ENCODE measurements at places on chromosomes 7 and 10. TPM values are rescaled to one million over a fixed set of nuclear protein-coding genes. Genes with fewer than 3 reads are reported as not detected.
A peak's percentile ranks its signal among the peaks of the same experiment; 100 is the strongest.

Gene HOXA2
- not detected for total RNA-seq

Gene SLC26A5
- not detected for total RNA-seq

Gene ABCC2
- 0.44 TPM for total RNA-seq

DNA sequence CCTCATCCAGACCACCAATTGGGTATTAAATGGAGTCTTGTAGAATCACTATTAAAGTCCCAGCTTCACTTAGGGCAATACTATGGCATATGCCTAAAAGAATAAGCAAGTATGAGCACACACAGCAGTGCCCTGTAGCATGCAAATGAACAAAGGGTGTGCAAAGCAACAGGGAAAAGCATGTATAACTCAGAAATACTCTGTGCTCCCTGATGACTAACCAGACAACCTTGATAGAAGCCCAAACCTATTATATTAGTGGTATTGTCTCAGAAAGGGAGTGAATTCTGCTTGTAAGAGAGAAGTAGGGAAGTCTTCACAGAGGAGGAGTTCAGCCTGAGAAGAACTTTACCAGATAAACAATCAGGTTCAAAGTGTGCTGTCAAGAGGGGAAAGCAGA lies 131.2 kb downstream of the DGKI start:
- no peak for DNase-seq

DNA sequence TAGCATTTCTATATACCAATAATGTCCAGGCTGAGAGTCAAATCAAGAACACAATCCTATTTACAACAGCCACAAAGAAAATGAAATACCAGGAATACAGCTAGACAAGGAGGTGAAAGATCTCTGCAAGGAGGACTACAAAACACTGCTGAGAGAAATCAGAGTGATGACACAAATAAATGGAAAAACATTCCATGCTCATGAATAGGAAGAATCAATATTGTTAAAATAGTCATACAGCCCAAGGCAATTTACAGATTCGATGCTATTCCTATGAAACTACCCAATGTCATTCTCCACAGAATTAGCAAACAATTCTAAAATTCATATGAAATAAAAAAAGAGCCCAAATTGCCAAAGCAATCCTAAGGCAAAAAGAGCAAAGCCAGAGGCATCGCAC lies 116.8 kb upstream of the ZNF32 start:
- no peak for DNase-seq

DNA sequence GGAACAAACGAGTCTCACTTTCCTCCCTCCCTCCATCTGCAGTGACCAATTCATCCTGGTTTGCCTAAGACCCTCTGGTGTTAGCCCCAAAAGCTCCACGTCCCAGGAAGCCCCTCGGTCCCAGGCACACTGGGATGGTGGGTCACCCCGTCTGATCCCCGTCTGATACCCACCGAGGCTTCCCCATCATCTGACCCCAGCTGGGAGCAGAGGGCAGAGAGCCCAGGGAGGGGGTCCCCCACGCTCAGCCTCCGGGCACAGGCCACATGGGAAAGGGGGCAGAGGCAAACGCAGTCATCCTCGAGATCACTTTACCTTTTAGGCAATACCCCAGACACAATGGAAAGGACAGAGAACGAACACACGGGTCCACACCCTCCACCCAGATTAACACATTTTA lies 291.6 kb upstream of the PPP2R2D start:
- DNase-seq = no peak

- peak; percentile 90 for DNase-seq
Observed at GRCh38 chr7:47536661-47537611, 45.0 kb downstream of the TNS3 start.

DNA sequence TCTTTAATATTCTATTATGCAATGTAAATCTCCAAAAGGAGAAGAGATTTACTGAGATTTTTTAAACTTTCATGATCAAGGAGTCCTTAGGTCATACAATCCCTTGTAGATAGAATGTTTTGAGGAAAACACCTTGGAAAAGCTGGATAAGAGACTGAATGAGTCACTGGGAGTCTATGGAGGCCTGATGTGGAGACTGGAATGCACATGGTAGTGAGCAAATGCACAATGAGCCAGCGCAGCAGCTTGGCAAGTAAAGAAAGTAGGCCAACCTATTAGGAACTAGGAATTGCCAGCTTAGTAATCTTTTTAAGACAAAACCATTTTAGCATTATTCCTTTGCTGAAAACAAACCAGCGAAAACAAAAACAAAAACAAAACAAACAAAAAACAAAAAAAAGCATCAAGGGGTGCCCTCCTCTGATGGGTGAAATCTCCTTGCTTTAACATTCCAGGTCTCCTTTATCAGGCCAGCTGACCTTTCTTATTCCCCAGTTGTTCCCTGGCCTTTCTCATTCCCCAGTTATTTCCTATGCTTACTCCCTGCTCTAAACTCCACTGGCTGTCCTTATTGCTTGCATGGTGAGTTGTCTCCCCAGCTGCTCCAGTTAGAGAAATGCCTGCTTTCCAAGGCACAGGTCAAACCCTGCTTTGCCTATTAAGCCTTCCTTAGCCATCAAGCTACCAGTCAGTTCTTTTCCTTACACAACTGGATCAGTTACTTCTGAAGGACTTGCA lies 135.8 kb downstream of the PLCE1 start:
- no peak for DNase-seq

- DNase-seq = no peak
Observed at GRCh38 chr10:9399275-9399983, 1344.9 kb downstream of the GATA3 start.

DNA sequence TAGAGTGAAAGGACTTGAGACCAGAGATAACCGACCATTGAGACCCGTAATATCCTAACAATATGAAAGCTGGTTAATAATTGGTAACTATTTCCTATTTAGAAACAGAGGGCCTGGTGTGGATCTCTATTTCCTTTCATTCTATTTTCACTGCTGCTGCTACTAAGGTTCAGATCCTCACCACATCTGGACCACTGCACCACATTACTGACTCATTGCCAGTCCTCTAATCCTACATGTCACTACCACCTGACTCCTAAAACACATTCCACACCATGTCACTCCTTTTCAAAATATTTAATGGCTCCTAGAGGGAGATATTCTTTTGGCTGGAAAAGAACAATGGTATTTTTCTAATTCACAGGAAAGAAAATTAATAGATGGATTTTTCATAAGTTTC lies 6.4 kb downstream of the USP54 start:
- no peak for DNase-seq

GRCh38 chr10:69398466-69398865 lies 18.3 kb downstream of the TACR2 start:
- DNase-seq = no peak

DNA sequence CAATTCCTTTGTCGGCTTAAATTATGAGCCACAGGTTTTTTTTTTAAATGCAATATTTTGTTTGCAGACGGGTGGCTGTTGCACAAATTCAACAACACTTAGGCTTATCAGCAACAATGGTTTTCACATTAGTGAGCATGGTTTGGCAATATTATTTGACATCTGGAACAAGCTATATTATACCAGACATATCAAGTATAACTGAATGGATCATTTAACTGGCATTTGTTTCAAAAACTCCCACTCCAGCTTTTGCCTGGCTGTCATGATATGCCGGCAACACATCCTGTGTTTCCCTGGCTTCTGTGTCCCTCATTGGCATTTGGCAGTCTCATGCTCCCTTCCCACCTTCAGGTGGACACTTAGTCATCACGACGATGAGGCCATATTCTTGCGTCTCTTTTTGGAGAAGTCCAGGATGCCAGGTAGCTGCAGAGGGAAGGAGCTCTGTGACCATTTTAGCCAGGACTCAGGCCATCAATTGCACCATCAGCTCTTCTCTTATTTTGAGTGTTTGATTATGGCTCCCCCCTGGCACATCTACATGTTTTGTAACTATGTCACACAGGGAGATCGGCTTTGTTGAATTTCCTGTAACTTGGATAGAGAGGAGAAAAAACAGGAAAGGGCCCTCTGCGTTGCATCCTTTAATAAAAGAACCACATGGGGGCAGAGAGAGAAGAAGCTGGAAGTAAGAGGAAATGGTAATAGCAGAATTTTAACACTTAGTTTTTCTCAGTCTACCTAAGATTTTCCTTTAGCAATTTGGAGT lies 413.9 kb downstream of the LRMDA start:
- peak; percentile 14 for DNase-seq

DNA sequence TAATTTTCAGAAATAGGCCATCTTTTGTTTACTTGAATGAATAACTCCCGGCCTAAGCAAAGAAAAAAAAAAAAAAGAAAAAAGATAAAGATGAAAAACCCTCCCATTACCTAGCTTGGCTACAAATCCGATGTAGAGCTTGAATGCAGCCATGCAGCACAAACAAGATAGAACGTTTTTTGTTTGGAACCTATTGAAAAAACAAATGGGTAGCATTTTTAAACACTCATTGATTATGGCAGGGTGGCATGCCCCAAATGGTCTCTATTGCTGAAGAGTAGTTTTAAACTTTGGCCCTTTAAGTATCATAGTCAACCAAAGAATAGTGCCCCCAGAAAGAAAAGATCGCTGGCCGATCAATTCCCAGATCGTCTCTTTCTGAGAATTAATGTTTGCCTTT lies 84.4 kb downstream of the VTI1A start:
- no peak for DNase-seq

DNA sequence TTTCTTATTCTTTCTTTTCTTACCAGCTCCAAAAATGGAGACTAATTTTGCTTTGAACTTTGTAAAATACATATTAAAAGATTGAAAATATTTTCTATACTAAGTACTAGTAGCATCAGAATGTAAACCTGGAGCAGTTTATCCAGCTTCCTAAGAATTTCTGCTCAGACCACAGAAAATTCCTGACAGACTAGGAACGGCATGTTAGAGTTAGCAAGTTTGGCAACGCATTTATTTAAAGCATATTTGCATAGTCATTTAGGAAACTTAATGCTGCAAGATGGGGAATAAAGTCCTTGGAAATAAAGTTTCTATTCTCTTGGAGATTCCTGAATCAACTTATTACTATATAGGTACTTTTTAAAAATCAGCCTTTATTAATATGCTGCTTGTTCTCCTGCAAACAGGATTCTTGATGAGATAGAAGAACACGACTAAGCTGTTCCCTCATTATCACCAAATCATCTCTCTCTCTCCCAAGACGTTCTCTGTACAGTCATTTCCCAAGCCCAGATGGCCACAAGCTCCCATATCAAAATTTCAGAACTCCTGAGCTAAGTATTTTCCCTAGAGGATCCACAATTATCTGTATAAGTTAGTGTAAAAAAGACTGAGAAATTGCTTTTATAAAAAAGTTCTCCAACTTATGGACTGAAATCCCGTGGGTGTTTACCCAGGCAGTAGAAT lies 305.8 kb upstream of the NEBL start:
- DNase-seq = no peak

DNA sequence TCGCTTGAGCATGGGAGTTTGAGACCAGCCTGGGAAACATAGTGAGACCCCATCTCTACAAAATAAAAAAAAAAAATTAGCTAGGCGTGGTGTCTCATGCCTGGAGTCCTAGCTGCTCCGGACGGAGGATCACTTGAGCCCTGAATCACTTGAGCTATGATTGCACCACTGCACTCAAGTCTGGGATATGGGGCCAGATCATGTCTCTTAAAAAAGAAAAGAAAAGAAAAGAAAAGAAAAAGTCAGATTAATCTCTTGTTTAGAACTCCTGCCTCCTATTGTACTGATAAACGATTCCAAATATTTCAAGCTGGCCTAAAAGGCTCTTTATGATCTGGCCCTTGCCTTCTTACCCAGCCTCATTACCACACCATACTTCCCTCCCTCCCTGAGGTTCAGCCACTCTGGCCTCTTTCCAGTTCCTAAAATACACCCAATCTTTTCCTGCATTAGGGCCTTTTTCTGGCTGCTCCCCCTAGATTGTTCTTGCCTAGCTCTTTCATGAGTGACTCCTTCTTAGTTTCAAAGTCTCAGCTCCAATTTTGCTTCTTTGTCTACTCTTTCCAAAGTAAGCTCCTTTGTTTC lies 41.7 kb downstream of the VCL start:
- DNase-seq = no peak

DNA sequence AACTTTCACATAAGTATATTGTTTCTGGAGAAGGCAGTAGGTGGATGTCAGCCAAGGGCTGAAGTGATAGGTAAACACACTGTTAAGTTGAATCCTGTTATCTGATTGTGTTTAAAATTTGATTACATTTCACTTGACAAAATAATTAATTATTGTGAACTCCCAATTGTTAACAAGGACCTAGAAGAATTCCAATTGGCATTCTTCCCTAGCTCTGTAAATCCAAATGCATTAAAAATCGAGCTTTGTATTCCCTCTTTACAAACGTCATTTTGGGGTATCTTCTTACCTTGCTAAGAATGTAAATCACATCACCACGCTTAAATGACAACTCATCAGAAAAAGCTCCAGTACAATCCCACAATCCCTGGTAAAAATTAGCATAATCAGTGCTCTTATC lies 179.9 kb downstream of the SKAP2 start:
- no peak for DNase-seq

GRCh38 chr10:97475936-97476594 lies 22.2 kb downstream of the MMS19 start:
- DNase-seq = no peak

DNA sequence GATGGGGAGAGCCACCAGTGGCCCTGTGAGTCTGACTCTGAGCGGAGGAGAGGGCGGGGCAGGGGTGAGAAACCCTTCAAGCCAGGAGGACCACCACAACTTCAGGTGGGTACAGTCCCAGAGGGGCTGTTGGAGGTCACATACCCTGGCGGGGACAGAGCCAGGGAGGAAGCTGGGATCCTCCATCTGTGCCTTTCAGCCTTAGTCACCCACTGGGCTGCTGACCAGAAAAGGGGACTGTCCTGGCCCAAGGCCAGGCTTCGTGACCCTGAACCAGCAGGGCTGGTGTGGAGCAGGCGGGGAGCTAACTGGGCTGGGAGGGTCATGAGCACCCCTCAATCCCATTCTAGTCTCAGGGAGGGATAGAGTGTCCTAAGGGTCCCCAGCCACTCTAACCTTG lies 1.5 kb upstream of the CALHM3 start:
- DNase-seq = no peak

DNA sequence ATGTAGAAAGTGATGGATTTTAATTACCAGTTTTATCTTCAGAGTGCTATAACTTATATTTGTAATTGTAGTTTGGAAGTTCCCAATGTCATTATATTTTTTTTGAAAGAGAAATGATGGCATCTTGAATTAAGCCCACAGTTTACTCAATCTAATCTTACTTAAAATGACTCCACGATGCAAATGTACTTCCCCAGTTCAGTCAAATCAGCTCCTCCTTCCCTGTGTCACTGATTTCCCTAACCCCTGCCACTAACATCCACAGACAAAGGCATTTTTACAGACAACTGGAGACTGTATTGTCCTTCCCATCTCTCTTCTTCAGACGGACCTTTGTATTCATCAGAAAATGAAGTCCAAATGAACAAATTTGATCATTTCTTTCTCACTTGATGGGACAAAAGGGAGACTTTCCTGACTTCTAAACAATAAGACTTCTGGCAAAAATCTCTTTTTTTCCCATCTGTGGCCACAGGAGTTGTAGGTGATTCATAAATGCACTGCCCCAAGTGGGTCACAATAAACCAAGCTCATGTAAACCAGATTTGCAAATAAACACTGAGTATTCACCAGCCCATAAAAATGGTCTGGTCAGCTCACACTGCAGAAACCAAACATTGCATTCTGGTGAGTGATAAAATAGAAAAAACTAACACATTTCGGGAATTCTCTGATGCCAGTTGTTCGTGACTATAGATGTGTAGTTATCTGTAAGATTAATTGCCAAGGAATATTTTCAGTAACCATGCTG lies 162.9 kb downstream of the FANK1 start:
- no peak for DNase-seq

Measured in H7 (cell line).